ENCODE measurements at places on chromosomes 4 and X.

DNA sequence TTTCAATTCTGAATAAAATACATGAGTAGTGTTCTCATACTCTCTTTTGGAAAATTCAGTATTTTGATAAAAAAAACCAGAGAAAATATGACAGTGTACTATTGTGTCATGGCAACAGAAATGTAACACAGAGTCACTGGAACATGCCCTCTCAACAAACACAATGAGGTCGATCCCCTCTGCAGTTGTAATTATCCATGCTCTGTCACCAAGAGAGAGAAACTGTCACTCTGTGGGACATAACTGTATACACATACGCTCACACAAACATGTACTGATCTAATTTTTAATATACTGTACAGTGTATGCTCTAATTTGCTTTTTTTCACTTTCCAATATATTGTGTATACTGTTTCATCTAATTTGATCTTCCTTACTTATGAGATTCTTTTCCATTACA, 1136.8 kb upstream of the TENM3 start:
- no peak for DNase-seq

- no peak for DNase-seq
These were observed 228.1 kb downstream of the ZNF674 start for GRCh38 chrX:46317163-46317562.

GRCh38 chrX:51608126-51608525, 10.6 kb downstream of the CENPVL3 start:
- peak; percentile 4 for DNase-seq

DNA sequence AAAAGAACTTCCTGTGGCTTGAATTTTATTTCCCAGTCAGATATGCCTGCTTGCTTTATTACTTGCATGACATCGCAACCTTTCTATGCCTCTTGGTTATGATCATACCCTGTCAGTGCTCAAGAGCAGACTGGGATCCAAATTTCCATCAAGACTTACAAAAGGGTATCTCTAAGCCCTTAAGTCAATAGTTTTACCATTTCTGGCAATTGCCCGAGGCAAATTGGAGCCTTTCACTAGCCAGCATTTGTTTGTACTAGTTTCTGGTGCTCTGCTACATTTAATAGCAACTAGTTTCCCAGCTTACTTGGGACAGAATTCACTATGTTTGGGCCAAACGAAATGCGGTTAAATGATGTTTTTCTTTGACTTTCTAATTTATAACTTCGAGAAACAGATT, 73.2 kb upstream of the ITM2A start:
- no peak for DNase-seq

DNA sequence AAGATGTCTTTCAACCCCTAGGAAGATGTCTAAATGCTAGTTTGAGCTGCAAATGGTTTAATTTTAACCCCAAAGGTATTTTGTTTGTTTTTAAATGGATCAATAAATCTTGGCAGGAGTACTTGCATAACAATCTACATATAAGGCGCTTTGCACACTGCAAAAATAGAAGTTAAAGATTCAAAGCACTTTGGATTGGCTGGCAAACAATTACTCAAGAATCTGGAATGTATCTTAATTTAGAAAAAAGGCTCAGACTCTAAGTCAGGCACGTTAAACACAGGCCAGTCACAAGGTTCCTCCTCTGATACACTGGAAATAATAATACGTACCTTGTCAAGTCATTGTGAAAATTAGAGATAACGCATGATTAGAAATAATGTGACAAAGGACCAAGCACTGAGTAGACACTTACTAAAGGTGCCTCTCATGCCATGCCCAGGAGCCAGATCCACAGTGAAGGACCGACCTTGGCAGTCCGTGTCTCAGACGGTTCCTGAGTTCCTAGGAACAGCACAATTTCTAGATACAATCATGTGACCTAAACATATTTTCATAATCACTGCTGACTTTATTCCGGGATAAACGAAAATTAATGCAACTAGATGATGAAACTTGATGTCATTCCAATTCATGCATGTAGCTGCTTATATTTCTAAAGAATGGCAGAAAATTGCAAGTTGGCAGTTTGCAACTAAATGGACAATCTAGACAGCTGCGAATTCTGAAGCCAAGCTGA, 49.6 kb downstream of the PROM1 start:
- DNase-seq: peak; percentile 73

- DNase-seq: no peak
These were observed 104.7 kb downstream of the ABLIM2 start for GRCh38 chr4:8053688-8054449.

DNA sequence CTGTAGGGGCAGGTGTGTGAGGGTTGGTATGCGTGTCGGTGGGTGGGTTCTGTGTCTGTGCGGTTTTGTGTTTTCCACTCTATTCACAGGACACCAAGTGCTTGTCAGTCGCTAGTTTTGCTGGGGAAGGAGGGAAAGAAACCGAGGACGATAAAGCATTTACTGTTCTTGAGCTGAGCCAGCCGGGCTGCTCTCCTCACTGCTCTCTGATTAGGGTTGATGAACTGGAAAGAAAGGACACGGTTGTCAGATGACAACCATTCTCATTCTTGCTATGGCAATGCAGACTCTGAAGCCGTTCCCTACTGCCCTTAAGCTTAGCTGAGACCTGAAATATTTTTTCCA, 832 bp downstream of the EGFL6 start:
- DNase-seq: no peak

GRCh38 chr4:83585982-83586508, 50.1 kb downstream of the GPAT3 start:
- no peak for DNase-seq

DNA sequence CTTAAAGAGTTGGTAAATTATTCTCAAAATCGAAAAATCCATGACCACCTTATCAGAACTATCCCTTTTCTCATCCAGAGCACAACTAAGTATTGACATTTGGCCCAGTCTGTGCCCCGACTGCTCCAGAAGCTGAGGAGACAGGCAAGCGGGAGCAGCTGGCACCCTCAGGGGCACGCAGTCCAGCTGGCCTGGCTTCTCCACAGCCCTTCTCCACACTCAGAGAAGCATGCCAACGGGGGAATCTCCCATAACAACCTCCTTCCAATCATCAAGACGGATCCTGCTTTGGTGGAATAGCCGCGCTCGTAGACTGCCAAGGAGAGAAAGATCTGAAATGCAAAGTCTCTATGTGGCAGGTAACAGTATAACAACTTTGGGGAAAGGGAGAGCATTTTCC, 85.4 kb downstream of the AFAP1 start:
- no peak for DNase-seq

DNA sequence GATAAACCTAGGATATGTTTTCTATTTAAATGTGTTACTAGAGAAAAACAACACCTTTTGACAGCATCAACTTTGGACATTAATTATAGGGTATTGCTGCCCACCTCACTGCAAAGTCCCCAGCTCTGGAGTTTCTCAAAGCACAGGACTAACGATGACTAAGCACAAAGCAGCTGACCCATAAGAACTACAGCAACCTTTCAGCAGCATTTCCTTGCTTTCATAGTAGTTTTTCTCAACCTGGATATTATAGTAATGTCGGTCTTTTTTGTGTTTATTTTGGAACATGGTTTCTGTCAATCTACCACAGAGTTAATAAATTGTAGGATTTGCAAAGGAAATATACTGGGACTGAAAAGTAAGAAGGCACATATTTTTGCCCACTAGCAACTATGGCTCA, 21.5 kb downstream of the HHIP start:
- peak; percentile 22 for DNase-seq

DNA sequence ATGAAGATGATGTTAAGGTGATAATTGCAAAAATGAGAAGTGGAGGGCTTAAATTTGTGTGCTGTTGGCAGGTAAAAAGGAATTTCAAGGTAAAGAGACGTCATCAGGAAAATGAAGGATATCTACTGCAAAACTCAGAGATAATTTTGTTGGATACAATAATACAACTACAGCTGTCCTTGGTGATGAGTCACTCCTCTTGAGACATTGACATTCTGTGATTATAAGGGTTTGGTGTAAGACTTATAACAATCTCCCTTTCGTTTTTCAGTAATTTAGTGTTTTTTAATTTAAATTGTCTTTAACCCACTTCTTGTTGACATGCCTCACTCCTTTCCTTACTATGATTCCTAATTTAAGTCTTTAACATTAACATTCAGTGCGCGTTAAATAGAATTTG, 1074.1 kb upstream of the SLIT2 start:
- no peak for DNase-seq

DNA sequence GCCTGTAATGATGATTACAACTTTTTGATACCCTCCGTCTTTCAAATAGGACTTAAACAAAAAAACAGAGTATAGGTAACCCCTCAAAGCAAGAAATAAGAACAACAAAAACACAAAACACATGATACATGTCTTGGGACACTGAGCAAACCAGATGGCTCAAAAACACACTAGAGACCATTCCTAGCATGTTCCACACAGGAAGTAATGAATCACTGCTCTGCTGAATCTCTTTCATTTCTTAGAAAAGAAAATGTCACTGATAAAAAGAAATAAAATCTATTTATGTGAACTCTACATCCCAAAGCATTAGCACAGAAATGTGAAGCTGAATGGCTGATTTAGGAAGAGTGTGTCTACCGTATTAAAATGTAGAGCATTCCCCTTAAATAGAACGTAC, 134.5 kb upstream of the IL15 start:
- DNase-seq: peak; percentile 26

DNA sequence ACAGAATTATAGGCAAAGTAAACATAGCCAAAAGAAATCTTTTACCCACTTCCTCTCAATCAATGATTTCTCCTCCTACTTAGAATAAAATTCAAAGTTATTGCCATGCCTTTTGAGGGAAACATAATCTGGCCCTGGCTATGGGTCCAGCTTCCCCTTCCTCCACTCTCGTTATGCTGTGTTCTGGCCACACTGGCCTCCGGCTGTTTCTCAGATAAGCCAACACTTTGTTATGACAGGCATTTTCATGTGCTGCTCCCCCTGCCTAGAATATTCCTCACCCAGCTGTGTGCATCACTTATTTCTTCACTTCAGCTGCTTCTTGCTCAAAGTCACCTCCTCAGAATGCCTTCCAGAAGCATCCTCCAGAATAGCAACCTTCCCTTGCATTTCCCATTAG, 386.6 kb upstream of the AADAT start:
- DNase-seq: no peak

- DNase-seq: peak; percentile 79
These were observed 824 bp upstream of the UGDH start for GRCh38 chr4:39528061-39528465.

GRCh38 chrX:18354369-18355223, at the start of gene SCML2:
SCML2 (minus strand) TSS chrX:18354688; CDS start chrX:18334071, 20,617 bp downstream.
- peak; percentile 25 for DNase-seq

- peak; percentile 20 for DNase-seq
These were observed 146.2 kb downstream of the PCDH7 start for GRCh38 chr4:30866346-30866745.

DNA sequence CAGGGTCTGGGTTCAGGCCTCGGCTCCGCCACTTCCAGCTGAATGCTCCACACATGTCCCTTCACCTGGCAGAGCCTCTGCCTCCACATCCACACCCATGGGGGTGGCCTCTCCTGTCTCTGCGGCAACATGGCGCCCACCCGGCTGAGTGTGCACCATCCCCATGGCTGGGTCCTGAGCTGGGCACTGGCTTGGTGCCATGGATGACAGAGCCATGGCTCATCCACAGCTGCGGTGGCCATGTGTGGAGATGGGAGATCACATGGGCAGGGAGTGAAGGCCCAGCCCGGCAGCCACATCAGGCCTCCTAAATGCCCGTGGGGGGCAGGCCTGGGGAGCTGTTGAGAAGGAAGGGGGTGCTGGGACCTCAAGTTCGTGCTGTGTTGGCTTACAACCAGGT, 213.7 kb downstream of the AFAP1 start:
- no peak for DNase-seq

GRCh38 chrX:107738272-107738671, 37.3 kb downstream of the TSC22D3 start:
- no peak for DNase-seq
